ENCODE measurements at places on chromosomes 2 and 18.

- no peak for DNase-seq
Observed at GRCh38 chr2:241123816-241124536, 21.9 kb upstream of the MTERF4 start.

GRCh38 chr2:172248785-172249187 is 146.1 kb upstream of the DLX2 start:
- no peak for DNase-seq

DNA sequence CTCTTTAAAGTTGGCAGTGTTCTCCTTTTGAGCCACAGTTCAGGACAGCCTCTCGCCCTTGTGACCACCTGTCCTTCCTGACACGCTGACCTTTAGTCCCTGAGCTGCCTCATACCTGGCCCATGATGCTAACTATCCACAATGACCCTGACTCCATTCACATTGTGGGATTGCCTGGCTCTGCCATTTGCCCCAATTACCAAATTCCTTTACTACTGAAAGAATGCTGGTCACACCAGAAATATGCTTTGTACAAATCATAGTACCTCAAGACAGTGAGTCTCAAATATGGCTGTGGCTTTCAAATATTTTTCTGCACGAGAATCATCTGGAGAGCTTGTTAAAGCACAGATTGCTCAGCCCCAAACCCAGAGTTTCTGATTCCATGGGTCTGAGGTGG is 54.2 kb downstream of the LTBP1 start:
- no peak for DNase-seq

- DNase-seq, result no peak
Observed at GRCh38 chr2:70632388-70632787, 78.8 kb upstream of the TGFA start.

- no peak for DNase-seq
Observed at GRCh38 chr2:21233194-21233593, 109.4 kb downstream of the TDRD15 start.

GRCh38 chr18:5582076-5582475 is 38.3 kb upstream of the EPB41L3 start:
- DNase-seq, result no peak

- no peak for DNase-seq
Observed at GRCh38 chr2:169007941-169008340, 23.2 kb downstream of the ABCB11 start.

DNA sequence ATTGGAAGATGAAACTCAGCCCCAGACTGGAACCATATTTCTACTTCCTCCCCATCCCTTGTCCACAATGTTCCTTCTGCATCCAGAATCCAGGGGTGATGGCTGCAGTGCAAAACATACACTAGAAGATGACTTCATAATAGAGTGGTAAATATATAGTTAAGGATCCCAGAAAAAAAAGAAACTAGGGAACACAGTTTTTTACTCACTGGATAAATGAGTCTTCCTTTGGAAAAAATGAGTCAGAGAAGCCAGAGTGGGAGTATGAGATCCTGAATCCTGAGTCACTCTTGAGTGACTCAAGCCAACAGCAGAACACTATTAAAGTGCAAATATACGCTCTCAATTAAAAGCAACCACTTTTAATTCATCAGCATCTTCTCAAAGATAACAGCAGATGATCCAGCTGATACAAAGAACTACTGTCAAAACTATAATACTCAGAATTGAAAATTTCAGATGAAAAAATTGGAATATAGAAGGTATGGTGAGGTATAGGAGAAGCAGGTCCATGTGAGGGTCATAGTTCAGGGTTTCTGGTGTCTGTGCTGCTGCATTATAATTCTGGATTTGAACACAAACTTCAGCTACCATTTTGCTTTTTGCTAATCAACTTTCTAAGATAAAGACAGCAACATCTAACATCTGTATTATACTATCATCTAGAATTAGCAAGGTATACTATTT is 987.2 kb upstream of the CDH2 start:
- peak; percentile 56 for DNase-seq

GRCh38 chr2:131037398-131038257 is 55.6 kb downstream of the FAM168B start:
- DNase-seq, result peak; percentile 44

GRCh38 chr2:148052687-148053086 is 31.8 kb downstream of the MBD5 start:
- no peak for DNase-seq

DNA sequence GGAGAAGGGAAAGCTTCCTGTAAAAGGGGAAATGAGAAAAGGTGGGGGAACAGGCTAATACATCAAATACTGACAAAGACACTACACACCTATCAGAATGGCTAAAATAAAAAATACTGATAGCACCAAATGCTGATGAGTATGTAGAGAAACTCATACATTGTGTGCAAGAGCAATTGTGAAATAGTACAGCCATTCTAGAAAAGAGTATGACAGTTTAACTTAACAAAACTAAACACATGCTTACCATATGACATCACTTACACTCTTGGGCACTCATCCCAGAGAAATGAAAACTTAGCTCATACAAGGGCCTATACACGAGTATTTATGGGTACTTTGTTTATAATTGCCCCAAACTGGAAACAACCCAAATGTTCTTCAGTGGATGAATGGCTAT is 53.4 kb downstream of the ZNF638 start:
- no peak for DNase-seq

DNA sequence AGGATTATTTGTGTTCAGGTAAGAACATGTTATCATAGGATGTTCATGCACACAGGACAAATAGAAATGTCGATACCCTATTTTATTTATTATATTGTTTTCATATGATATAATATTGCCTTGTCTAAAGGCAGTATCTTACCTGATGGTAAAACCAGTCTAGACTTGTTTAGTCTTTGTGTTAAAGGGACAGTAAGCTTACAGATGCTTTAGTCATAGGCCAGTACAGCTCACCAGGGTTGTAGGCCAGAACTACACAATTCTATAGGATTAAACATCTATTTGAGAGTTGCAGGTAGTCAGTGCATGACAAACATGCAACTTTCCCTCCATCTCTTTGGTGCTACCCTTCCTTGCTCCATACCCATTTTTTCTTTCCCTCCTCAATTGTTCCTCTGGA is 158.5 kb downstream of the GALNT3 start:
- DNase-seq, result no peak

DNA sequence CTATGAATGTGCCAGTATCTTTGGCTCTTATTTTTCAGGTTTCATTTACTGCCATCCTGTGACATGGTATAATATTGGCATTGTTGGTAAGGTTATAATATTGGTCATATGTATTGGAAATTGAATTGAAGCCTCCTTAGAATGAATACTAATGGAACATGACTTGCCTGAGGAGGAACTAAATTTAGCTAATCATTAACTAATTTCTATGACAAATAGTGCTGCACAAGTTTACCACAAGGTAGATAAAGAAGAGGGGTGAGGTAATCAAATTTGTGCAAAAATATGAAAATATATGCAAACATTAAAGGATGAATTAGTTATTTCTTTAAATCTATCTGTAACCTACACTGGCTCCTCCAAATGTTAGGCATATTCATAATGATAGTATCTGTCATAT is 43.2 kb upstream of the ORC2 start:
- no peak for DNase-seq

DNA sequence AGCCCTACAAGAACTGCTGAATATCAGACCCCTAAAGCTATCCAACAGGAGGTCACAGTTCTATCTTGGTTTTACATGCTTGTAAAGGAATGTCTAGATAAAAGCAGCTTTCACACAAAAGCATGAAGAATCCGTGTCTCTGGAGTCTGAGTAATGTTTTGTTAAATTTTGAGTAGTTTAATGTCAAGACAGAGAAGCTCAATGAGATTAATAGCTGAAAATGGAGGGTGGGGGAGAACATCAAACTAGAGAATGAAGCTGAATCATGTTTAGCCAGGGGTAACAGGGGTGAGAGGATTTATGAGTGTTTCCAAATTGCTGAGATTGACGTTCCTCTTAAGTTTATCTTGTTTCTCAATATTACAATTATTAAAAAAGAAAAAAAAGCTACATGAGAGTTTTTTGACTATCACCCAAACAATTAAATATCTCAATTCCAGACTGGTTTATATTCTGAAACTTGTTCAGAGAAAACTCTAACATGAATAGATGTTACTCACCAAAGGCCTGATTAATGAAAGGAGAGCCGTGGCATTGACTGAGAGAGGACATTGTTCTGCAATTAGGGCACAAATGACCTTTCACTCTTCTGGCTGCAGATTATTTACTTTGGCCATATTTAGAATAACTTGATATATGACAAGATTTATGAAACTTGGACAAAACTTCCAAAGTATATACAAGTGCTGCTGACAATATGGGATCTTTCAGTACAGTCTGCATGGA is 266.4 kb upstream of the ETAA1 start:
- DNase-seq, result no peak

GRCh38 chr2:230589497-230590015 is 123.1 kb upstream of the CAB39 start:
- DNase-seq, result no peak

- DNase-seq, result no peak
Observed at GRCh38 chr2:227602358-227602757, 3.7 kb downstream of the SCYGR2 start.

DNA sequence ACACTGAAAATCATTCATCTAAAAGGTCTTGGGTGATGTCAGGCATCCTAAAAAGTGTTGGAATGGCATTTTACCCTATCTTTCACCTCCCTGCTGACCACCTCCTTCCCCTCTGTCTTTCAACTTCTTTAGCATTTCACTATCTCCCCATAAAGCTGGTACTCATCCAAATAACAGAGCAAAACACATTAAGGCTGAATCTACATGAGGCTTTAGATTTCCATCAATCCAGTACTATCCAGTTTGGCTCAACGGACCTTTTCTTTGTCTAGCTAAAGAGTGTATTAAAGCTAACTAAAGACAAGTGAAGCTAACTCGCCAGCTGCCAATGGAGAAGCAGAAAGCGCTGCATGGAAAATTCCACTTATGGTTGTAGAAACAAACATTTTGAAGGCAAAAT is 122.5 kb upstream of the NCKAP5 start:
- DNase-seq, result no peak

- peak; percentile 50 for DNase-seq
Observed at GRCh38 chr2:70962211-70962884, 16.1 kb upstream of the ANKRD53 start.

DNA sequence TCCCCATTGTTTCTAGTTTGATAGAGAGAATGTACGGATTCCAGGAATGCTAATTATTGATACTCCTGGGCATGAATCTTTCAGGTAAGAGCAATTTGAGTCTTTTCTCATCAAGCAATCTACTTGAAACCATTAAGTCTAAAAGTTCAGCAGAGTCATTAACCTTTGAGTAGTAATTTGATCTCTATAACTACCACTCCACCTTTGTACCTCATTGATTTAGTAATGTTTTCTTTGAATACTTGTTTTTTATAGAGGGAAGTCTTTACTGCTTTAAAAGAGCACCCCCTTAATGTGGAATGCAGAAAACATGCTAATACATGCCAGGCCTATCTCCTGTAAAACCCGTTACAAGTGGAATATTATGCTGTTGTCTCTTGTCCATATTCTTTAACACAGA is 45.0 kb downstream of the EIF5B start:
- no peak for DNase-seq

DNA sequence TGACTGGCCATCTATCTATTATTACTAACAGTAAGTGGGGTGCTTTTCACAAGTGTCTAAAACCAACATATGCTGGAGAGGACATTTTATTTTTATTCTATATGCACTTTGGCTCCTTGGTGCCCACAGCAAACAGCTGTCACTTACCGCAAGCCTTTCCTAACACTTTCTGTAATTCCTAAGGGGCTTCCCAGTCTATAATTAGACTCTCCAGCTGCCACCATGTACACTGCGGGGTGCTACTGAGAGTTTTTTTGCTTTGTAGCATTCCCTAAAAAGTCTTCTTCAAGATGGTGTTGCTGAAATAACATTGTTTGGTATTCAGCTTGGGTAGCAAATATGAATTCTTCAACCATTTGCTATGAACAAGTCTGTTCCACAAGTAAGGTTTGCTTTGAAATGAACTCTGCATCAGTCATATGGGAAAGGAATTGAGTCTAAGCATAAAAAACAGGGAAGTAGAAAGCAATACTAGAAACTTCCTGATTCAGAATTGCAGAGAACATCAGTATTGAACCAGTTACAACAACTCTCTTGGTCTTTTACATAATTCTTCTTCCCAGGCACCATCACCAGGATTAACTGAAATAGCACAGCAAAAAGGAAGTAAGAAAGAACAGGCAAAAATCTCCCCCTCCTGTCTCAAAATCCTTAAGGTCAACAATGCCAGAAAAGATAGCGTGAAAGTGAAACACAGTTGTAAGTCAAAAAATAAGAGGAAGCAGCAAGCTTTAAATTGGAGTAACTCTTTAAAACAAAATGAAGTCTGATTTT is 28.6 kb downstream of the EPB41L3 start:
- DNase-seq, result no peak

DNA sequence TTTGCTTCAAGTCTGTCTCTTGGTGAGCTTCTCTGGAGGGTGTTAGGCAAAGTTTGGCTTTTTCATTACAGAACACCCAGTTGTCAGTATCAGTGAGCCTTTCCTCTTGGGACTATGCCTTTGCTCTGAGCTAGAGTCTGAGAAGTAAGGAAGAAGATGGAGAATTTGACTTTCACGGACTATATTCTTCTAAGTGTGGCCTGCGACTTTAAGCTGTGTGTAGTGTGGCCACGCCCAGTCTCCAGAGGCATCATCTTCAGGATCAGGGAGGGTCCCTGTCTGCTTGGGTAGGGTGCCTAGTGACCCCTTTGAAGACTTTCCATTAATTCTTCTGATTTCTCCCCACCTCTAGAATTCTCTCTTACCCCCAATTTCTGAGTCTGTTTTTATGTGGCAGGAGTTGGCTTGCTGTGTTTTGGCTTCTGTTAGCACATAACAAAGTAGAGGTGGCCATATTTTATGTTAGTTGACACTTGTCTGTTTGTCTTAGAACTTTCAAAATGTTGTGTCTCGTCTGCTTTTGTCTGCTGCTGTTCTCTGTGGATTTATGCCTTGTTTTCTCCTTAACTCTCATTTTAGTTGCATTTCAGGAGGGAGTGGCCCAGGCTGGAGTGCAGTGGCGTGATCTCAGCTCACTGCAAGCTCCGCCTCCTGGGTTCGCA is 8.6 kb downstream of the PLEKHB2 start:
- DNase-seq, result no peak

GRCh38 chr18:54466248-54467005 is 108.7 kb downstream of the C18orf54 start:
- DNase-seq, result no peak

GRCh38 chr2:166394245-166394644 is 18.5 kb upstream of the SCN9A start:
- no peak for DNase-seq

DNA sequence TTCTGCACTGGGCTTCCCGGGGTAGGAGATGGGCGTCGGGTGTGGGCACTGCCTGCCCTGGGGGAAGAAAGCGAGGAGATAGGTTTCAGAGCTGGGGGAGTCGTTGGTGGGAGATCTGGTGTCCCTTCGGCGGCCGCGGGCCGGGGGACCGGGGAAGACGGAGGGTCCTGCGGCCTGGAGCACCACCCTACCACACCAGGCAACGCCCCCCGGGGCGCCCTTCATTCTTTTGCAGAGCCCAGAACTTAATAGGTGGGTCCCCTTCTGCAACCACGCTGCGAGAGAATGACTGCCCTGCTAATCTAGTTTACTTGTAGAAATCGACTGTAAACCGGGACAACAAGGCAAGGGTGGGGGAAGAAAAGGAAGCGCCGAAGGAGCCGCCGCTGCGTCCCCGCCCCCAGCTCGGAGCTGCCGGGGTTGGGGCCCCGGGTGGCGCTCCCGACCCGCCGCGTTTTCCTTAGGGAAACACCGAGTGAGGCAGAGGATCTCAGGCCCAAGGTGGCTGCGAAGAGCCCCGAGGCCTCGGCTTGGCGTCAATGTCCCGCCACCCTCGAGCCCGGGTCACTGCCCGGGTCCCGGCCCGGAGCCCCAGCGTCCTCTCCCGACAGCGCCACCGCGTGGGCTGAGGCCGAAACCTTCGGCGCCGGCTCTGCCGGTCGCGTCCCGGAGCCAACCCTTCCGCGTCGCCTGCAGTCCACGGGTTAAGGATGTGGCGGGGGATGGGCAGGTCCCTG is 5.4 kb upstream of the SATB2 start:
- no peak for DNase-seq
